ENCODE measurements at places on chromosomes 12 and 14.

DNA sequence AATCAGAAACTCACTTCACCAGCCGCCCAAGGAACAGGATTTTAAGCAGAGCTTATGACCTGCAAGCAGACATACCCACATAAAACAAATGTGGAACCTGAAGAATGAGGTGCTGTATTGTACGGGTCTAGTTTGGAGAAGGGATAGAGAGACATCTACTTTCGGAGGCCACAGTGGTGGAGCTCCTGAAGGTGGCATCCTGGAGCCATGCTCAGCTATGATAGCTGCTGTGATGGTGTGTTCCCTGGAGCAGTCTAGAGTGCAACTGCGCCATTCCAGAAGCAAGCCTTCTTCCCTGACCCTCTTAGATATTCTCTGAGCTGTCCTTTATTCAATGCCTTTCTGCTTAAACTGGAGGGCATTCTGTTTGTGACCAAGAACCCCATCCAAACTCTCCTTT, 402.6 kb downstream of the FUT8 start:
- DNase-seq: no peak

DNA sequence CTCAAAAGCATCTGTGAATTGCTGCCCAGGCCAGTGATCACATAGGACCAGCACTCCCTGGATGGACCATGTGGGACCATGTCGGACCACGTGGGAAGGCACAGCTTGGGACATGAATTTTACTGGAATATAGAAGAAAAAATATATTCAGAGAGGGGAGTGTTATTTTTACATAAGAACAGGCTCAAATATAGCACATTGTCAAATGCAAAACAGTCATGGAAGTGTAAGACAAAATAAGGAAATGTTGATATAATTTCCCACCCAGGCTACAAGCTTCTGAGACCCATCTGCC, 68.3 kb downstream of the CMKLR1 start:
- DNase-seq: no peak

- DNase-seq: no peak
These were observed 304.5 kb downstream of the GALC start for GRCh38 chr14:87688524-87688923.

DNA sequence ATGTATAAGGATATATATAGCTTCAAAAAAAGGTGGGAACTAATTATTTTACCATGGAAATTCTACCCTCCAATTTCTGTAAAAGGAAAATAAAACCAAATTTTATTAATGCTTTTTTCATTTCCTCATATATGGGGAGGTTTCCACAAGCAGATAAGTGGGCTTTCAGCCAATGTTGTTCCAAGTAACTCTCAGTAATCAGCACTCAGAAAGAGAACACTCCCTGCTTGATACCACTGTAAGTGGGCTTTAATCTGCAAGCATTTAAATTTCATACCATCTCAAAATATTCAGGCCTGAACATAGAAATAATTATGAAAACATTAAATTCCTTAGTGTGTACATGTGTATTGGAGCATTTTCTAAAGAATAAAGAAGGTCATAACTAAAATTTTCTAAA, 827.6 kb downstream of the C12orf50 start:
- DNase-seq: no peak

GRCh38 chr12:29159661-29160060, 10.6 kb downstream of the FAR2 start:
- no peak for DNase-seq

GRCh38 chr14:32940711-32941667, 2.3 kb downstream of the NPAS3 start:
- no peak for DNase-seq

DNA sequence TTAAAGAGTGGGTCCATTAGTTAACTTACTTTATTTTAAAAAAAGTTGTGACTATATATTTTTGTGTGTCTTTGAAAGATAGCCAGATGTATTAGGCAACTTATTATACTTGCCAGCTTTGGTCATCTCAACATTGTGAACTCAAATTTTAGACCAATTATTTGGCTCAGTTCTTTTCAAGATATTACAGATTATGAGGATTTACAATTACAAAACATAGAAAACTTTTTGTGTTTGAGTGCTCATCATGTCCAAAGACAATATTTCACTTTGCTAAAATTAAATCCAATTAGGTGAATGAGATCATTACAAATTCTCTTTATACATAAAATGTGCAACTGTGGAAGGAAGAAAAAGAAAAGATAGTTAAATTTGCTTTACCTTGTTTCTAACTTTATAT, 18.3 kb upstream of the PDE3A start:
- no peak for DNase-seq

- DNase-seq: no peak
These were observed 215.9 kb downstream of the CHST11 start for GRCh38 chr12:104672501-104673265.

DNA sequence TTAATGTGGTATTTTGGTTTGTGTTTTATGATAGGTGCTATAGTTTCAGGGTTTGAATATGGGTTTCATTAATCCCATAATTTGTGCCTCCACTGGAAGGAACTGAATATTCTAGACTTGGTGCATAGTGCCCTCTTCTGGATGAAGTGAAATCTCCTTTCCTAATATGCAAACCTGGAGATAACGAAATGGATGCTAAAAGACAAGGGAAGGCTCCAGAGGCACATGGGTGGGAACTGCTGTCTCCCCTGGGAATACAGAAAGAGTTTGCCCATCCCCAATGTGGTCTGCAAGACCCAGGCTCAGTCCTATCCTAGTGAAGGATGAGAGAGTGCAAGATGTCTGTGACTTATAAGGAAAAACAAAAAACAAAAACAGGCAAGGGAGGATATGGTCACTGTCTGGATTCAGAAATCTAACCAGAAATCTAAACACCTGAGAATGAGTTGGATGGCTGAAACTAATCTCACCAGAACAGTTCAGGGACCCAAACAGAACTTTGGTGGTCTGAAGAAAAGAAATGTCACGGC, 142.3 kb upstream of the TMPO start:
- DNase-seq: no peak

- peak; percentile 57 for DNase-seq
These were observed 2.7 kb downstream of the SHMT2 start for GRCh38 chr12:57232156-57232756.
